ENCODE measurements at places on chromosomes 5 and 9.

- DNase-seq, result no peak
Observed at GRCh38 chr9:61667559-61668121, 477.8 kb downstream of the SPATA31A7 start.

DNA sequence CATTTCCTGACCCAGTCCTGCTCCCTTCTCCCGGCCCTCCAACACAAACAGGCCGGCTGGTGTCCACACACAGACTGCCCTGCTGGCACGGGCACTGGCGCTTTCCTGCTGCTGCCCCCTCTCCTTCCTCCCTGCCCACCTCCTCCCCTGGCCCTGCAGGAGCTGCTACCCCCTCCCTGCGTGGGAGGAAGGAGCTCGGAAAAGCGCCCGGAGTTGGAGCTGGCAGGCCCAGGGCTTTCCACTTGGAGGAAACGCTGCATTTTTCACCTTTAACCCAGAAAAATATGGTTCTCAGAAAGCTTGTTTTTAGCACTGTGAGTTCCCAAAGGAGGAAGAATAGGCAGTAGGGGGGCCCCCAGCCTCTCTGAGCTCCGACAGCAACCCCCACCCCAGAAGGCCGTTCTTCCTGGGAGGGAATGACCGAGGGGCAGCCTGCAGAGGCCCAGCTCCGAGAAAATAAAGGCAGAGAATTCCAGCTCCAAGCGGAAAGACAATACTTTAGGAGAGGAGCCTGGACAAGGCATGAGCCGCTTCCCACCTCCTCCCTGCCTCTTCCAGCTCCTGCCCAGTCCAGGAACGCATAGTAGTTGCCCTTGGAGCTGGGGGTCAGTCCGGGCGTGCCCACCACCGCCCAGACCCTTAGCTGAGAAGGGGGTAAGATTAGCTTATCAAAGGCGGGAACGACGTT is 88.9 kb downstream of the LIFR start:
- DNase-seq, result no peak

DNA sequence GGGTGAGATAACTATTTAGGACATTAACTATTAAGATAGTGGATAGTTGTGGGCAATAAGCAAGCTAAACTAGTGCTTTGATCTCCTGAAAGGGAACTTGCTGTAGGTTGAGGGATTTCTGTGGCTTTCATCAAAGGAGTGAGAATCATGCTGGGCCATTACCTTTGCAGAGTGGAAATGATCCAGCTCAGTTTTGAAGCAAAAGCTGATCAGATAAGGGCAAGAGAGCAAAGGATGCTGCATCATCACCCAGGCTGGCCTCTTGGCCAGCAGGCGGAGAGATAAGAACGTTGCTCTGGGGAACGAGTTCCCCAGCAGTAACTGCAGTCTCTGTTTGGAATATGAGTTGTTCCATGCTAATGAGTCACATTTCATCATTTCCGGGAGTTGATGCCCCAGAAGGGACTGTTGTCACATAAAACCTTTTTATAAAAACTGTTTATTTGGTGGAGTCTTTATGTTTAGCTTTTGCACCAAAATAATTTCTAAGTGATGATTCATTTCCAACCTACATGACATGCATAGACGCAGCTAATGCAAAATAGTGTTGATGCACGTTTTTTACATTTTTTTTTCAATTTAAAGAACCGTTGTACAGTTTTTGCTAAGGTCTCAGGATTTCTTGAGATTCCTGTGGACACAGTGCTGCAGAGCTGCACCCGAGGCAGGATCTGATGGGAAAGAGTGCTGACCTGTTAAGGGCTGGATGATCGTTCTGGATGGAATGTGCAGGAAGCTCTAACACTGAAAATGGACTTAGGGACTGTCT is 99.3 kb downstream of the ACTBL2 start:
- peak; percentile 72 for DNase-seq

GRCh38 chr9:10059044-10059443 is 553.8 kb downstream of the PTPRD start:
- DNase-seq, result no peak

GRCh38 chr5:891837-892393 is 686 bp downstream of the BRD9 start:
- DNase-seq, result peak; percentile 35

DNA sequence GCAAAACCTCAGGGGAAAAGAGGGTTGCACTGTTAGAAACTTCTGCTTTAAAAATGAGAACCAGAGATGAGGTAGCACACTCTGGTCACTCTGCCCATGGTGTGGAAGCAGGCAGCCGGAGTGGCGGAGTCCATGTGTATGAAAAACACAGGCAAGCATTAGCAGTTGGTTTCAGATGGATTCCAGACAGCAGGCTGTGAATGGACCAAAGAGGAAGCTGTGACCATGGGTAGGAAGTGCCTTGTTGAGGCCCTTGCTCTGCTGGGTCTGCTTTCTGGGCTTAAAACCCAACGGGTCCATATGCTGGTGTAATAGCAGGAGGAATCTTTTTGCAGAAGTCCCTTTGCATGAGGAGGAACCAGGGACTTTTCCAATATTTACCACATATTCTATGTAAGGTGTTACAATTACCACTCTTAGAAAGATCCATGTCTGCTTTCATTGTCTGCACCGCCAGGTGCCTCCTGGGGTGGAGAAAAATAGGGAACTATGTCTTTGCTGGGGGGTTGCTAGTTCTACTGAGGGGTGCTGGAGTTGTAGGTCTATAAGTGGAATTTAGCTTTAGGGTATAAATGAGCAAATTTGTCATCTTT is 77.0 kb downstream of the ANKRD55 start:
- DNase-seq, result no peak

DNA sequence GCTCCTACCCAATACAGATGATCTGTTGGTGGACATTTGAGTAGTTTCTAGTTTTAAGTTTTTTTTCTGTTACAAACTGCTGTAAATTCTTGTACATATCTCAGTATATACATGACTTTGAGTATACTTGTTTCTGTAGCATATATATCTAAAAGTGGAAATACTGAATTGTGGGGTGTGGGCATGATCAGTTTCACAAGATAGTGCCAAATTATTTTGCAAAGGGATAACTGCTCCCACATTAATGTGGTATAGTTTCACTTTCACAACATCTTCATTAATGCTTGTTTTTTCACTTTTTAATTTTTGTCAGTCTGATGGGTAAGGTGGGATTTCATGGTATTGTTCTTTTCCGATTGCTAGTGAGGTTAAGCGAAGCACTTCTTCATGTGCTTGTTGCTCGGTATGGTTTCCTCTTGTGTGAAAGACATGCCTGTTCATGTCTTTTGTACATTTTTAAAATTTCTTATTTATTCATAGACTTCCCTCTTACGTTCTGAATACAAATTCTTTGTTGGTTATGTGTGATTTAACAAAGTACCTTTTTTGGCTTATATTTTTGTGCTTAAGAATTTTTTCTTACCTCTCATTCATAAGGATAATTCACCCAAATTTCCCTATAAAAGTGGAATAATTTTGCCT is 103.5 kb downstream of the CDC42SE2 start:
- no peak for DNase-seq

DNA sequence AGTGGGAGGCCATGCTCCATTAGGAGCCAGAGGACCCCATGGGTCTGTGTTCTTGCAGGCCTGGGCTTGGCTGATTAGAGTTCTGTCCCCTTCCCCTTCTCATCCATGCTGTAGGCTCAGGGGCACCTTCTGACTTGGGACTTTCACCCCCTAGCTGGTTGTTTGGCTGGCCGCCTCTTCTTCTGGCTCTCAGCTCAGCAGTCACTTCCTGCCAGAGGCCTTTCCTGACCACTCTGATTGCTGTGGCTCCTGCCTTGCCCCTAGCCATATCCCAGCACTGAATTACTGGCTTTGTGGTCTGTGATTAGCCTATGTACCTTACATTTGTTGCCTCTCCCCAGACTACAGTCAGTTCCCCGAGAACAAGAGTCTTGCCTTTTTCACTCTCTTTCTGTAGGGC is 14.6 kb downstream of the ENTREP1 start:
- DNase-seq, result no peak

GRCh38 chr5:121762426-121762825 is 89.3 kb upstream of the FTMT start:
- no peak for DNase-seq

GRCh38 chr5:132012371-132013005 is 1.0 kb upstream of the ACSL6 start:
- peak; percentile 60 for DNase-seq

- DNase-seq, result no peak
Observed at GRCh38 chr9:31185831-31186230, 1198.6 kb upstream of the ACO1 start.

DNA sequence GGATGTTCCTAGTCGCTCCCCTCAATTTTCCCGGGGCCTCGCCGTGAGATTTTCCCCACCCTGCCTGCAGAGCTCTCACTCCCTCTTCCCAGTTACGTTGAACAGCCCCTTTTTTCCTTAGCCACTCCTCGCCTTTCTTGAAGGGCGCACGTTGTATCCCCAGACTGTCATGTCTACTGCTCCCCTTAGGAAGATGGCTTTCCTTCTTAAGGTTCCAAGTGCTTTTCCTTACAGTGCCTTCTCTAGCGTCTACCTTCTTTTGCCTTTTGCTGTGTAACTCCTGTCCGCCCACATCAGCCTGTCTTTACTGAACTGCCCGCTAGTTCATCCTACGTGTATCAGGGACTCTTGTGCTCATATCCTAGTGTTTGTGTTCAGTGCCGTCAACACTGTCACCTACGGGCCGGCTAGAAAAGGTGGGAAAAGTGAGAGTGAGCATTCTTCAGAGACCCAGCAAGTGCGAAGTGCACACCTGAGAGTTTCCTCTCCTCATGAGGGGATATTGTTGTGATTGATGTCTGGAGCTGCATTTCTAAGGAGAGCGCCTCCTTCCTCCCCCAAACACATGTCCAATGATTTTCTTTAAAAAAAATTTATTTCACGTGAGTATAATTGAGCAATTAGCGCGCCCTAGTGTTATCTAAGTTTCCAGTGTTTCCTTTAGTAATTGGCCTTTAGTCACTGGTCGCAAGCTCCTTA is 764 bp downstream of the CAMLG start:
- peak; percentile 58 for DNase-seq

- no peak for DNase-seq
Observed at GRCh38 chr9:114319147-114319546, 3.8 kb upstream of the ORM1 start.

DNA sequence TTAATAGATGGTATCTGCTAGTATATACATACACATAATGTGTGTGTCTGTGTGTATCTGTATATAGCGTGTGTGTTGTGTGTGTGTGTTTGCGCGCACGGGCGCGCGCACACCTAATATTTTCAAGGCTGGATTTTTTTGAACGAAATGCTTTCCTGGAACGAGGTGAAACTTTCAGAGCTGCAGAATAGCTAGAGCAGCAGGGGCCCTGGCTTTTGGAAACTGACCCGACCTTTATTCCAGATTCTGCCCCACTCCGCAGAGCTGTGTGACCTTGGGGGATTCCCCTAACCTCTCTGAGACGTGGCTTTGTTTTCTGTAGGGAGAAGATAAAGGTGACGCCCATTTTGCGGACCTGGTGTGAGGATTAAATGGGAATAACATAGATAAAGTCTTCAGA is 757 bp downstream of the FXN start:
- peak; percentile 50 for DNase-seq

DNA sequence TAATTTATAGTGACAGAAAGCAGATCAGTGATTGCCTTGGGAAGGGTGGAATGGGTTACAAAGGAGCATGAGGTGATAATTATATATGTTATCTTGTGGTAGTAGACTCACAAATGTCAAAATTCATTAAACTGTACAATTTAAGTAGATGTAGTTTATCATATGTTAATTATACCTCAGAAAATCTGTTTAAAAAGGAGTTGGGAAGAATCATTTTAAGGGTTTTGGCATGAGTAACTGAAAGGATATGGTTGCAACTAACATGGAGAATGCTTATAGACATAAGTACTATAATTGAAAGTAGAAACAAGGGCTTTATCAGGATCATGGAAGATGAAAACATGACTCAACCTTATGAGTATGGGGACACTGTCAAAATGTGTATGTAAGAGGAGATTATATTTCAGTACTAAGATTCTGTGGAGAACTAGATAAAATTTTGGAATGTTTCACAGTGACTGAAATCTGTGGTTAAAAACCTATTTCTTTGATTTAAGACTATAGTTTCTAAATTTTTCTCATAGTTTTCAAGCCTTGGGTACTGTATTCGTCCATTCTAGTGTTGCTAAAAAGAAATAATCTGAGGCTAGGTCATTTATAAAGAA is 73.3 kb downstream of the FCHO2 start:
- DNase-seq, result no peak

DNA sequence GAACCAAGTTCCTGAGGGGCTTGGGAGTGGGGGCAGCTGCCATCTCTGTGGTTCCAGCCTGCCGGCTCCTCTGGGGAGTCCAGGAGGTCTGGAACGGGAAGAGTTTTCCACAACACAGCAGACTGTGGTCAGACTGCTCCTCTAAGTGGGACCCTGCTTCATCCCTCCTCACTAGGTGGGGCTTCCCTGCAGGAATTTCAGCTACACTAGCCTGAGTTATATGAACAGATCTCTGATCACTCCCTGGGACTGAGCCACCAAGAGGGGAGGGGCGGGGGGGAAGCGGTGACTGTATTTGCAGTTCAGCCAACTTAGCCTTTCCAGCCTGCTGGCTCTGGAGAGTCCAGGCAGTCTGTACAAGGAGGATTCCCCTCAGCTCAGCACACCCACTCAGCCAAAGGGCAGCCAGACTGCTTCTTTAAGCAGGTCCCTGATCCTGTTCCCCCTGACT is 19.4 kb downstream of the DTWD2 start:
- DNase-seq, result no peak

- no peak for DNase-seq
Observed at GRCh38 chr5:180865981-180866695, 5.1 kb upstream of the ZFP62 start.

GRCh38 chr5:170173227-170173626 is 59.6 kb upstream of the C5orf58 start:
- no peak for DNase-seq

DNA sequence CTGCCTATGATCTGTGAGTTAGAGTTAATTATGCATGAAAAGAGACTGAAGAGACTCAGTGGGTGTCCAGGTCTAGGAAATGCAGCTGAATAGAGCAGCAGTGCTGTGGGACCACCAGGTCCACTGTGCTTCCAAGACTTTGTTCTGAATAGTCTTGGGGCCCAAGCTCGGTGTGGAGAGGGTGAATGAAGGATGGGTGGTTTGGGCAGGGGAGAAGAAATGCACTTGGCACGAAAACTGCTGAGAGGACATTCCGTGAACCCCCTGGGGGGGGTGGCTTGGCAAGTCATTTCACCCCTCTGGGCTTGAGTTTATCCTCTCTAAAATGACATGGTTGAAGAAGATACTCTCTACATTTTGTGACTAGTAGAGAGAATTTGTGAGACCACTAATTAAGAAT is 36.0 kb upstream of the GOLPH3 start:
- DNase-seq, result no peak

GRCh38 chr9:125545845-125546244 is 161.2 kb downstream of the MAPKAP1 start:
- DNase-seq, result no peak

DNA sequence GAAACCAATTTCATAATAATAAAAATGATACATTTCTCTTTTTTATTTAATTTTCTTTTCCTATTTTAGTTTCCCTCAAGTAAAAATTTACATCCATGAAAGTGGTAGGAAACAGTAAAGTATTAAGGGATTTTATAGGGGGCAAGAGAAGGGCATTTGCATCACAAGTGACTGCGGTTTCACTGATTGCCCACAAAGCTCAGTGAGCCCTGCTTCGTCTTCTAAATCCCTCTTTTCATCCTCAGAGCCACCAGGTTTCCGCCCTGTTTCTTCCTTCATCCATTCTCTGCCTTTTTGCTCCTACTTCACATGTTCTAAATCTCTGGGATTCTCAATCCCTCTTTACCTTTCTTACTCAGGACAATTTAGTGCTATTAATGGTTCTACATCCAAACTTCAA is 491.4 kb downstream of the LRRC70 start:
- no peak for DNase-seq
